Epithelial cell of proximal tubule (primary cell): ENCODE measurements at places on chromosomes 5 and 9. TPM values are rescaled to one million over a fixed set of nuclear protein-coding genes. Genes with fewer than 3 reads are reported as not detected.

DNA sequence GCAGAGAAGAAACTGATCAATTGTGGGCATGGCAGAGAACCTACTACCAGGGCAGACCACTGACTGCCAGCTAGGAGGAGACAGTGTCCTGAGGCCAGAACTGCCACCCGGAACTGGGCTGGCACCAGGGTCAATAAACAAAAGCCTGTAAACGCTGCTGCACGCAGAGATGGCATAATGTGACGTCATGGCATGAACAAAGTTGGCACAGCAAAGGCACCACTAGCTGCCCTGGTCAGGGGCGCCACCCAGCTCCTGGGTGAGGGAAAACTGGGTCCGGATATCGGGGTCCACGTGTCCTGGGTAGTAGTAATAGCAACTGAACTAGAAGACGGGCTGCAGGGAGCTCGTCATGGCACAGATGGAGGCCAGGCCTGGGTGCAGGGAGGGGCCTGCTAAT lies 32.1 kb downstream of the DYNC2I2 start:
- DNase-seq, result no peak

Gene RAB14
- total RNA-seq, result 15.5 and 16.7 TPM in 2 replicates

- no peak for DNase-seq
These were observed 77.3 kb downstream of the AMBP start for GRCh38 chr9:114000671-114001409.

GRCh38 chr5:126460977-126461376 lies 37.8 kb downstream of the GRAMD2B start:
- DNase-seq, result peak; percentile 56

- DNase-seq, result no peak
These were observed 3.0 kb downstream of the F2R start for GRCh38 chr5:76718880-76719279.

DNA sequence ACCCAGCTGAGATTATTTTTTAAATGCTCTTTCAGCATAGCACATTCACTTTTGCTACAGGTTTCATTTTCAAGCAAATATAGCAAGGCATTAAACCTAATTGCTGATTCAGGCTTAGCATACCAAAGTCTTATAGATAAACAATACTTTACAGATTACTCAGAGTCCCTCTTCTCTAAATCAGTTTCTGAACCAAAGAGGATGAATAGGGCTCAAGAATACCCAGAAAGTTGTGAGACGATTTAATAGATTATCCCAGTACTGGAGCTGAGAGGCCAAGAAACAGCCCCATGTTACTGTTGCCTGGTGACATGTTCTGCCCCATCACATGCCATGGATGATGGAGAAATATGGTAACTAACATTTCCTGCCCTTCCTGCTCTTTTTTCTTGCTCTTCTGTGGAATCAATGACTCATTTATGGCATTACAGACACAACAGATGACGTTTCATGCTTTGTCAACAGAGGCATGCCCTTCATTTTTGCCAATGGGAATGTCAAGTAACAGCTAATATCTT lies 18.1 kb upstream of the SSBP2 start:
- DNase-seq, result peak; percentile 43

Gene C5
- total RNA-seq, result 0.52 and 0.65 TPM in 2 replicates

DNA sequence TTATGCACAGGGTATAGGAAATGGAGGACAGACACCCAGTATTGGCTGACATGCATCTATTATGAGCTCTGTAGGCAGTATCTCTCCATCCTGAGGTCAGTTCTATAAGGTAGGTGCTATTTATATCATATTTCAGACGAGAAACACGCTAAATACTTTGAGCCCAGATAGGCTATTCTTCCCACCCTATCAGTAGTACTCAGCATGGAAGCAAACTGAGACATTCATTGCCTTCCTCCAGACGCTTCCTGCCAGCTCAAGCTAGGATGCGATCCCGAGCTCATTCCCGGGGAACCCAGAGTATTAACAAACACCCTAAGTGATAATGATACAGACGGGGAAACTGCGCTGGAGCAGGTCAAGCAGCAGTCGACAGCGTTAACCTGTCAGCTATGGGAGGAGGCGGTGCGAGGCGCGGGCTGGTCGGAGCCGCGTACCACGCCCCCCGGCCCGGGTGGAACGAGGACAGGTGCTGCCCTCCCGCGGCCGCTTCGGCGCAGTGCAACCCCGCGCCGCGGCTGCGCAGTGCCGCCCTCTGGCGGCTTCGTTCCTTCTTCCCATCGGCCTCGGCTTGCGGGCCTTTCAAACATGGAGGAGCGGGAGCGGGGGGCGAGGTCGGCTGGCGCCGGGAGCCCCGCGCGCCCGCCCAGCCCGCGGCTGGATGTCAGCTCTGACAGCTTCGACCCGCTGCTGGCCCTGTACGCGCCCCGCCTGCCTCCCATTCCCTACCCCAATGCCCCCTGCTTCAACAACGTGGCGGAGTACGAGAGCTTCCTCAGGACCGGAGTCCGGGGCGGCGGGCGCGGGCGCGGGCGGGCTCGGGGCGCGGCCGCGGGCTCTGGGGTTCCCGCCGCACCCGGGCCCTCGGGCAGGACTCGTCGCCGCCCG lies at the start of gene LSM11:
TSS of gene LSM11 (plus strand) at position 550 of the 888 bp plus-strand sequence. CDS start at position 589, 39 bp downstream.
- DNase-seq, result no peak

GRCh38 chr5:108259306-108259705 lies 122.6 kb downstream of the FBXL17 start:
- no peak for DNase-seq

DNA sequence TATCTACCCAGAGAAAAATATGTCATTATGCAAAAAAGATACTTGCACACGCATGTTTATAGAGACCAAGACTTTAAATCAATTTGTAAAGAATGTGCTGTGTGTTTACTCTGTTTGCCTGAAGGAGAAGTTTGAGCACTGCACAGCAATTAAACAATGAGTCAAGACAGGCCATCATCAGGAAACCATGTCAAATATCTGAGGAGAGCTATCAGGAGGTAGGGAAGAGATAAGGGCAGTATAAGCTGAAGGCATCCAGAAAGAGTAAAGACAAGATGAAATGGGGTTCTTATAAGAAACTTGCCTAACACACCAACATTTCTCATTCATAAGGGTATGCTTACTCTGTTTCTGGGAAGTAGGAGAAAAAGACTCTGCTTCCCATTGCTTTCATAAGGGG lies 405.8 kb upstream of the PTGER4 start:
- no peak for DNase-seq

DNA sequence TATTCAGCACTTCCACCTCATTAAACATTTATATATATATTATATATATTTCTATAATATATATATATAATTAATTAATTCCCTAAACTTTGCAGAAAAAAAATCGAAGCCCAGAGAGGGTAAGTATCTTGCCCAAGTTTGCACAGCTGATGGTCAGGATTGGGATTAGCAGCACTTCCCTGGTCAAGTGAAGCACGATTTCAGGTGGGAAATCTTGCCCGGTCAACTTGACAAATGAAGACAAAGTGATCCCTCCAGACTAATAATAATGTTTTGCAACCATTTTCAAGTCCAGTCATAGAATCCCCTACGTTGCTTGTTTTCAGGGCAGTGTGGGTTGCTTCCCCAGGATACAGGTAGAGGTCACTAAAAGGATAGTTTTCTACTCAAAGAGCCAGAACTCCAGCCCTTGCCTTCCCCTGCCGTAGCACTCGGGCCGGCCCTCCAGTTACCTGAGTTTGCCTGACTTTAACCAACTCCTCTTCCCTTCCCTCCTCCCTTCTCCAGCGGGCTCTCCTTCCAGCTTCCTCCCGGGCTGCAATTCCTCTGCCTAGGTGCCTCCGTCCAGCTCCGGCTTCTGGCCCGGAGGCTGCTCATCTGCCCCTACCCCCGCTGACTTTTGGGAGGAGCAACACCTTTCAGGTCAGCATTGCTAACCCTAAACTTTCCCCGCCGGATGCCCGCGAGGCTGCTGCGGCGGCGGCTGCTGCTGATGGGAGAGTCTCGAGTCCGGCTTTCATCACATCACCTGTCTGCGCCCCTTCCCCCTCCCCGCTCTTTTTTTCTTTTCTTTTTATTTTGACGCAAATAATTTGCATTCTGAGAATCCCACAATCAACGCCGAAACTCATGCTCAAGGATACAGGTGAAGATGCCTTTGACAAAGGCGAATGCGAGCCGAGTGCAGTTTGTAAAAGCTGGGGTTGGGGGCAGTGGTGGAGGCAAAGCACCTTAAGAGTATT lies 930 bp downstream of the PRLR start:
- no peak for DNase-seq

Gene ACTL7B
- total RNA-seq, result not detected in 2 replicates

Gene SPATA31C2
- total RNA-seq, result not detected in 2 replicates

DNA sequence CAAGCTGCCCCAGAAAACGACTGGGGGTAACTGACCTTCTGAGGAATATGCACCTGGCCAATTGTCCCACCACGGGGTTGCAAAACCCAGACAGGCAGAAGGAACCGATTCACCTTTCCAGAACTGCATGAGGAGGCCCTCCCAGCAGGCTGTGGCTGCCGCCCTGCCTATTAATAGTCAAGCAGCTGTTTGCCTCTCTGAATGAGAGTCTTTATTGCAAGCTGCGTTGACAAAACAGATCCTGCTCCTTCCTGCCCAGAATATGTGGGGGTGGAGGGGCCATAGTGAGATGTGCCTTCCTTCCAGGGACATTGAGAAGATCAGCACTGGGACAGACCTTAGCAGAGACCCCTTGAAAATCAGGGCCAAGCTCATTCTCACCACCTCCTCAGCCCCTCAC lies 18.3 kb upstream of the TCOF1 start:
- DNase-seq, result no peak

DNA sequence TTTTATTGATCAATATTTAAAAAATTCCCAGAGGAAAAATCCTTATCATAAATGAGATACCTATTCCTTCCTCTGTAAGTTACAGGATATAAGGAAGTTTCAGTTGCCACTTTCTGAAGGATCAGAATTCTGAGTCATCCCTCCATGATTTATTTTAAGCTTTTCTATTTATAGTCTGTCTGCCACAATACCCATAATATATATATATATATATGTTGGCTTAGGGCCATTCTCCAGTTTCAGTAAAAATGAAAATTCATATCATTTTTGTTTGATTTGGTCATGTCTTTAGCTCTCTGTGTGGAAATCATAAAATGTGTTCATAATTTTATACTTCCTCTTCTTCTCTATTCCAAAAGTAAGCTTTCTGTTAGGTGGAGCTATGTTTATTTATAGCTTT lies 215.8 kb upstream of the CYLC2 start:
- DNase-seq, result no peak

GRCh38 chr9:94847486-94847885 lies 121.0 kb downstream of the AOPEP start:
- DNase-seq, result peak; percentile 84

Gene TAF9
- 34.5 and 79.5 TPM in 2 replicates for total RNA-seq

DNA sequence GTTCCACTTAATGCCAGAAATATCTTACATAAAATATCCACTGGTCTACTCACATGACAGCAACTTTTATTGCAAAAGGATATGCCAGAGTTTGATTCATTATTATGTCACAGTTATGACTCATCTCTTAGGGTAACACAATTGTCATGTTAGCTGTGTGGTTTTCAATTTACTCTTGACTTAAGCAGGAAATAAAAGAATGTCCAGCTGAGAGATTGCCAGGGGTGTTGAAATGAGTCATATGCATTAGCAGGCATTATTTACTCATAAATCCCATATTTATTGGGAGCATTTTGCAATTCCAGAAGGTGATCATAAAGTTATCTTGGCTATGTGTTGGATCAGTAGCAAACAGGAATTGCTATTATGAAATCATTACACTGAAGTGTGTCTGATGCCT lies 1164.6 kb upstream of the CDH18 start:
- DNase-seq, result peak; percentile 84

GRCh38 chr5:95241635-95242034 lies 43.3 kb downstream of the MCTP1 start:
- DNase-seq, result no peak

DNA sequence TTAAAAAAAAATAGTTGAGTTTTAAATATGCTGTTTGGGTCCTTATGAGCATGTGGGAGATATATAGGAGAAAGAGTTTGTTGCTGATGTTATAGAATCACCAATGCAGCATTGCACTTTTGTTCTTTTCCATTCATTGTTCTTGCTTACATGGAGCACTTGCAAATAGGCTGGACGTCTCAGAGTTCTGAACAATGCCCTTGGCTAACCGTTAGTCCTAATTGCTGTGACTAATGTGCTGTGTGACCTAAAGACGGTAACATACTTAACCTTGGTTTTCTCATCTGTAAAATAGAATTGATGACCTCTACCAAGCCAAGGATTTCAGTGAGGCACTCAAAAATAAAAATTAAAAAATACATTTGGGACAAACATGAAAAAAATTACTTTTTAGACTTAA lies 29.8 kb downstream of the PIK3R1 start:
- DNase-seq, result no peak

DNA sequence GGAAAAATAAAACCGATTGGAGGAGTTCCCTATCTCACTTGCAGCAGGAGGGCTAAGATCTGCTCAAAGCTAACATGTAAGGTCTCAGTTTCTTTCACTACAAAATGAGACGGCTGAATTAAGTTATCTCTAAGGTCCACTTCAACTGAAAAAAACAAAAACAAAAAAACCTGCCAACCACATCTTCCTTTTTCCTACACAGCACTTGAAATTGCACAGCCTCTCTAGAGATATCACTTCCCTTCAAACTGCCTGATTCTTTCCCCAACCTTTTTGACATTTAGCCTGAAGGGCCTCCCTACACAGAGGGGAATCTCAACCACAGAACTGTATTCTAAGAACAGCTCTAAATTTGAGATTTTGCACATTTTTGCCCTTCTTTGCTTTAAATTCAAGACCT lies 227.9 kb upstream of the TARS1 start:
- DNase-seq, result no peak

Gene CDHR2
- total RNA-seq, result not detected in 2 replicates

DNA sequence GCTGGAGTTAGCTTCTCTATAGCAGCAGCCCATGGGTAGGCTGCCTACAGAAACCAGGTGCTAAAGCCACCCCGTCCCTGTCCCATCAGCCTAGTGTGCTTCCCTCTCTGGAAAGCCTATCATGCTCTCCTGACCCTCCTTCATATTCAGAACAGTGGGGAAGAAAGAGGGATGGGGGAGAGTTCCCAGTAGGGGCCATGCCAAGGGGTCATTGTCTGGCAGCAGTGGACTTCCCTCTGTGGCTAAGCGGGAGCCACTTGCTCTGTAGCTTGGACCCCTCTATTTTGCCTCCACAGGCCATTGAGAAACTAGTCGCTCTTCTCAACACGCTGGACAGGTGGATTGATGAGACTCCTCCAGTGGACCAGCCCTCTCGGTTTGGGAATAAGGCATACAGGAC lies 17.5 kb downstream of the PTPA start:
- no peak for DNase-seq

Gene OLFML2A
- 3.5 and 7.0 TPM in 2 replicates for total RNA-seq

Gene CDH9
- not detected in 2 replicates for total RNA-seq

- DNase-seq, result no peak
These were observed 872.3 kb downstream of the MAT2B start for GRCh38 chr5:164377746-164378145.

- DNase-seq, result no peak
These were observed 9.5 kb downstream of the FCN2 start for GRCh38 chr9:134890155-134890495.
